ENCODE measurements at places on chromosomes 2 and 18.

GRCh38 chr2:172480301-172481218 is 53.2 kb downstream of the ITGA6 start:
- DNase-seq, result peak; percentile 67

DNA sequence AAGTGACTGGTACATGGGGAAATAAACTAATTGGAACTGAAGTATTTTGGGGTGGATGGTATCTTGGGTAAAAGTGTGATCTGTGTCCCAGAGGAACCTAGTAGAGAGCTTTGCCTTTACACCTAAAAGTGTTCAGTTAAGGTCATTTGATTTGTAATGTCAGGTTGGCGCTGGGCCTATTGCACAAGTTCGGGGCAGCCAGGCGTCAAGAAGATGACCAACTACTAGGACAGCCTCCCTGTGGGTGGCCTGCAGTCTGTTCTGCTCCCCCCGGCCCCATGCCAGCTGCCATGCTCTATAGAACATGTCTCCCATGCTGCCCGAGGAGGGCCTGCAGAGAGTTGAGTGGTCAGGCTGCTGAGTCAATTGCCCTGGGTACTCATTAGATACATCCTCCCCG is 10.1 kb downstream of the RRM2 start:
- no peak for DNase-seq

DNA sequence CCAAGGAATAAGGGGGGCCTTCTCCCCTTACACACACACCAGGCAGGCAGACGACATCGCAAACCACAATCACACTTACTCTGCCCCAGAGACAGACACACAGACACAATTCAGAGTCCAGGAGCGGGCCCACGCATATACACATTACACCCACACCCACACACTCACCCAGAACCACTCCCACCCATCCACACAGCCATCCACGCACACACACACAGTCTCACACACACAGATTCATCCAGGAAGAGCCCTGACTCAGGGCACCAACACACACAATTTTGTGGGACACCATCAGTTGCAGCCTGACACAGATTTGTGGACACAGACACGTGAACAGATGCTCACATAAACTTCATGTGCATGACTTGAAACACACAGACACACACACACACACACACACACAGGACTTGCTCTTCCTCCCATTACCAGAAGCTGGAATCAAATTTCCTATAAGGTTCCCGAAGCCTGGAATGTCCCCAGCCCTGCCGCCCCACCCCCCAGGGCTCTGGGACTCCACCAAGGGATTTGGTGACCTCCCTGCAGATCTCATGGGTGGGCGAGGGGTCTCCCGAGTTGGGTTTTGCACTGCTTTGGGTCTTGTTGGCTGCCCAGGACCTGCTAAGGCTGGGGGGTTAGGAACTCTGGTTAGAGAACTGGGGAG is 23.5 kb downstream of the TNS1 start:
- DNase-seq, result no peak

- DNase-seq, result no peak
Observed at GRCh38 chr2:152782171-152782570, 63.8 kb downstream of the ARL6IP6 start.

GRCh38 chr2:36032046-36032445 is 323.5 kb upstream of the CRIM1 start:
- no peak for DNase-seq

DNA sequence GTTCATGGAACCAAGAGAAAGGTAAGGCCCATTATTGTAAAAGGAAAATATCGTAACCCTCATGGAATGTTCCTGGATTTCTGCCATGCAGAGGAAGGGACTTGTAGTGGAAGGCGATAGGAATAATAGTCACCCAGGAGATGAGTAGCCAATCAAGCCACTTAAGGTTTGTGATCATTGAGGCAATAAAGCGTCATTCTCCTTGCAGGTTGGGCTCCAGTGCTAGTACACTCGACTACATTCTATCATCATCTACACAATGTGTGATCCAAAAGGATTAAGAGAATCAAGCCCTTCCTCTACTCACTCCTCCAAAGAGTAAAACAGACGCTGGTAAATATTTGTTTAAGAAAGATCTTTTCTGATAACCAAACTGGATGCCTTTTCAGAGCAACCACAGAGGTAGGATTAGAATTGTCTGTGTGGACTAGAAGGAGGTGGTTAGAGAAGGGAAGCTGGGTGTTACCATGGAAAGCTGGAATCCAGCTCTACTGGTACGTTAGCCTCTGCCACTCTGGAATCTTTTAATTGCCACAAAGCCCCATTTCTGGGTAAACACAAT is 245.7 kb downstream of the IKZF2 start:
- no peak for DNase-seq

- no peak for DNase-seq
Observed at GRCh38 chr18:36415171-36415570, 117.7 kb downstream of the FHOD3 start.

GRCh38 chr2:16055848-16056580 is 115.7 kb downstream of the MYCN start:
- no peak for DNase-seq

DNA sequence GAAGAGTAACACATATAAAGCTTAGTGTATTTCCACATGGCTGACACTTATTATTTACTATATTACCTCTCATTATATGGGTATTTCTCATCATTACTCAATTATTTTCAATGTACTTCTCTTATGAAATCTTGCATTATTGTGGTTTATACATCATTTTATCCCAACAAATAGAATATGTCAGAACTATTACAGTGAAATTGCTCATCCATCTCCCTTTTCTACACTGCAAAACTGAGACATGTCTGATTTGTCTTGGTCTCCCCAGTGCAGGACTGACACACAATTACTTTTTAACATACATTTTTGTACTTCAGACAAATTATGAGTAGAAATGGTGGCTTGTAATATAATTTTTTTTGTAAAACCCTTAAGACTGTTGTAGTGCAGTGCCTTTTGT is 600.9 kb downstream of the PLCL1 start:
- DNase-seq, result no peak

GRCh38 chr18:28171837-28172236 is 5.1 kb downstream of the CDH2 start:
- DNase-seq, result no peak

DNA sequence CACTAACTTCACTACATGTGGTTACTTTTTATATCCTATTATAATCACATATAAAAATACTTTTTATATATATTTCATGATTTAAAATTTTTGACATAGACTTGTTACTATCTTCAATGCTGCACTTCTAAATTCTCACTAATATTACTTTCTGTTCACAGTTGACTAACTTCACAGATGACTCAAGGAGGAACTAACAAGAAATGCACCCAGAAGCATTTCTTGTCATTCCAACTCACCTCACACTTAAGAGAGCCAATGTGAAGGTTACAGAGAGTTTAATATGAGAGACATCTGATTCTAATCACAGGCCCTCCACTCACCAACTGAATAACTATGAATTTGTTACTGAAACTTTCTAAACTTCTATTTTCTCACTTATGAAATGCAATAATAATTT is 399.8 kb upstream of the SLC8A1 start:
- DNase-seq, result no peak

DNA sequence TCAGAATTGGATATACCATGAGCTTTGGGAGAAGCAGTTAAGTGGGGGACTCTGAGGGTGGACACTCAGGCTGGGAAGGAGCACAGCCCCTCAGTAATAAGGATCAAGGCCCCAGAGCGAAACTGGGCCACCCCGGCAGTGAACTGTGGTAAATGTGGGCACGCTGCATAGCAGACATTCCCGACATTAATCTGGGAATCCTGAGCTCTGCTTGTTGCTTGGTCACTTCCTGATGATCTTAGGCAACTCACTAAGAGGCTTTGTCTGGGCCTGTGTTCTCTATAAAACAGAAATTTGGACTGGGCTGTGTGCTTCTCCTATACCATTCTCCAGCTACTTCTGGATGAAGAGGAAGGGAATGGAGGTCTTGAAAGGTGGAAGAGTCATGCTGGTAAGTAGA is 4.8 kb downstream of the TGFBRAP1 start:
- DNase-seq, result no peak

DNA sequence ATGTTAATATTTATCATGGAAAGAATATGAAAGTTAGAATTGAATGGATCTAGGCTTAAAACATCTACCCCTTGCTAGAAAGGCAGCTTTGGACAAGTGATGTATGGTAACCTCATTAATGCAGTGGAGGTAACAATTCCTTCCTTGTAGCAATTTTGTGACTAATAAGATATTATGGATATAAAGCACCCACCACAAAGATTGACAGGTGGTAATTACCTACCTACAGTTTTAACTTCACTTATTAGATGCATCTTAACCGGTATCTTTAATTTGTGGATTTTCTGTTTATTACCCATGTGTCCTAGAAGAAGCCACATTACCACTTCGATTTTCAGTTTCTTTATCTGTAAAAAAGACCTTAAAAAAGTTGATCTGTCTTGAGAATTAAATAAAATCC is 367.0 kb downstream of the DSC3 start:
- no peak for DNase-seq

DNA sequence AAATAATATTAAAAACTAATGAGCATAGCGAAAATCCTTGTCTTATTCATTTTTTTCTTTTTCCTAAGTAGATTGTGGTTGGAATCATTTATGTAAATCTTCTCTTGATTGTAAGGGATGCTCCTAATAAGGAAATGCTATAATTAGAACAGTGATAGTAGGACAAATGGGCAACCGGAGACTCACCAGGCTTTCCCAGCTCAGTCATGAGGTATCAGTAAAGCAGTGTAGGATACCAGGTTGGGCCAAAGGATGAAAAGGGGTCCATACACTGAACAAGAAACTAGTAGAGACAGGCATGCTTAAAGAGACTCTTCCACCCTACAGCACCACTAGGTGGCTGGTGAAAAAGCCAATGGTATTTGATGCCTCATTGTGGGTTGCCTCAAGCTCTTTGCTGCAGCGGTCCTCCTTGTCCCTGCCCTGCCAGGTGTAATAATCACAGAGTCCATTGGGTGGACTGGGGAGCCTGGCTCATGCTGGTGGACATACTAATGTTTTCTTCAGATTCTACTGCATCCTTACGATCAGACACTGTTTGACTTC is 71.4 kb upstream of the FAM98A start:
- DNase-seq, result no peak

- no peak for DNase-seq
Observed at GRCh38 chr2:220775856-220776488, 796.1 kb downstream of the EPHA4 start.

DNA sequence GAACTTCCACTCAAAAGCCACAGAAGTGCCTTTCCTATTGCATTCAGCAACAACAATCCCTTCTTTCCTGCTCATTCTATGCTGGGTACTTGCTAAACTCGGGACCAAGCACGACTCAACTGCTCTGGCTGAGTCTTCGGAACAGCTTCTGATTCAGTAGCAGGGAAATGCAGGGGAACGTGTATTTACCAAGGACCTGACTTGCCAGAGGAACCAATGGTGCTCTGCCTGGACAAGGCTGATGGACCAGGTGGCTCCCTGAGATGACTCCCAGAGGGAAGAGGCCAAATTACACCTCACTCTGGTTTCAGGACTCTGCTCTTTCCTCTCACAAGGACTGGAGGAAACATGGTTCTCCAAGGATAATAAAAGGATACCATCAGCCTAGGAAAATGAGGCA is 12.2 kb downstream of the CXCR2 start:
- DNase-seq, result no peak
